ENCODE measurements at places on chromosomes 3 and 15.

GRCh38 chr3:193686665-193687483, 93.9 kb downstream of the OPA1 start:
- DNase-seq, result no peak

DNA sequence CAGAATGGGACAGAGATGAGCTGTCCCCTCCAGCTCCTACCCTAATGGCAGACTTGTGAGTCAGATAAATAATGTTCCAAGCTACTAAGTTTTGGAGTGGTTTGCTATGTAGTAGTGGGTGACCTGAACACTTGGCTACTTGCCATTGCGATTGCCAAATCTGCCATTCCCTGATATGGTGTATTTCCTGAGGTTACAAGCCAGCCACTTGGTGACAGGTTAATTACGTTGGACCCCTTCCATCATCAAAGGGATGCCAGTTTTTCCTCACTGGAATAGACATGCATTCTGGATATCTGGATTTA, 33.6 kb downstream of the MORF4L1 start:
- DNase-seq, result peak; percentile 72

DNA sequence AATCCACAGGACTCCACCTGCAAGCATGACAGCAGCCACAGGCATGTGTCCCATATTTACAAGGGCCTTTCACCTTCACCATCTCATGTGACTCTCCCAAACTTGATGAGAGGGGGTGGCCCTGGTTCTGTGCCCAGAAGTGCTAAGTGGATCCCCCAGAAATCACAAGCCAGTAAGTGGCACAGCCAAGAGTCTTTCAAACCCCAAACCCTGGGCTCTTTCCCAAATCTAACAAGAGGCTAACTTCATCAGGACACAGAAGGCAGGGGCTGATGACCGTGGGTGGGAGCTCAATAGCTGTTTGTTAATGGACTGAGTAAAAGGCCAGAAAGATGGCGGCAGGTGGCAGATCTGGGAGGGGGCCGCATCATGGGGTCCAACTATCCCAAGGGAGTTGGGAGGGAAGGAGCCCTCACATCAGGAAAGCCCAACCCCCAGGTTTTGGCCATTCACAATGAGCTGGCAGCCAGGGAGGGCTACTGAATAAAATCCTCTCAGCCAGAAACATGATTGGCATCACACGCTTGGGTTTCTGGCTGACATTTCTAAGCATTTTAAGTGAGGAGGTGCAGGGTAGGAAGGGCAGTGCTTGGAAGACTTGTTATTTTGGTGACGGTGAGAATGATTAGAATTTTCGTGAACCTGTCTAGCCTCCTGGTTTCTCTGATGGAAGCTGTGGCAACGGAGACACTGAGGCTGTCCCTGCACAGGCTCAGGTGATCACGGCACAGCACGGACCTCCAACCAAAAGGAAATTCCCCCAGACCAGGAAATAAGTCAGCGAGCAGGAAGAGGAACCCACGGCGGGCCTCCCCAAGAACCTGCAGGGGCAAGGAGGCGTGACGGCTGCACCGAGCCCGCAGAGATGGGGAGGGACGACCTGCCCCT, 109.3 kb downstream of the OXNAD1 start:
- no peak for DNase-seq

DNA sequence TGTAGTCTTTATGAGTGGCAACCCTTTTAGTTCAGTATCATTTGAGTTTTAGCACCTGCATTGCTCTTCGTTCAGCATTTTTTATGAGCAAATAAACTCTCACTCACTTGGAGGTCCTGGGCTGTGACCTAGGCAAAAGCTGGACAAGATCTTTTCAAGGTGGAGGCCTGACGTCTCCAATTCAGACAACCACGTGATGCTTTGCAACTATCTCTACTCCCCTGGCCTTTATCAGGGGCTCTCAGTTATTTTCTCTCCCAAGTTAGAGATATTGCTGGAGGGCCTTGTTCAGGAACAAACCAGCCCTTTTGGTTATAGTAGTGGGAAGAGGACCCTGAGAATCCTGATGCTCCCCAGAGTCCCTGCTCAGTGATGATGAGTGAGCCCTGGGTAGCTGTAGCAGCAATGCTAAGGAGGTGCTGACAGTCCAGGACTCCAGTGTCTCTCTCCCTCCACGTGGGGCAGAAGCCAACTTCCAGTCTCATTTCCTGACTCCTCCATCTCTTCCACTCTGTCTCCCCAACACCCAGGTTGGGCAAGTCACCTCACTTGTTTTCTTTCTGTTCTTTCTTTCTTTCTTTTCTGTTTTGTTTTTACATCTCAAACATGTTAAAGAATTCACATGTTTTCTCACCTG, 30.4 kb downstream of the HAPLN3 start:
- DNase-seq, result no peak

All from astrocyte (in vitro differentiated cells and primary cell).